ENCODE measurements at places on chromosomes 2 and 18. TPM values are rescaled to one million over a fixed set of nuclear protein-coding genes. Genes with fewer than 3 reads are reported as not detected.

GRCh38 chr18:54828281-54828881, at the start of gene RAB27B:
RAB27B (plus strand) TSS chr18:54828477; CDS start chr18:54877586, 49,109 bp downstream.
- DNase-seq: peak; percentile 78
- H3K4me1 ChIP-seq: peaks cover 9% of the 10 kb centered on the region
- peaks cover 17% of the 10 kb centered on the region for H3K27me3 ChIP-seq
- H3K4me3 ChIP-seq: peak within 1 kb of the TSS; percentile 54

Gene GAD1
- total RNA-seq: 1.3 TPM

- H3K27ac ChIP-seq: no peak overlapping the region
- peaks cover 8% of the 10 kb centered on the region for H3K27me3 ChIP-seq
- peaks cover 2% of the 10 kb centered on the region for H3K36me3 ChIP-seq
- no peak overlapping the region for H3K4me3 ChIP-seq
- H3K4me1 ChIP-seq: no peaks in the 10 kb centered on the region
These were observed 86.6 kb downstream of the TMEM182 start for GRCh38 chr2:102848366-102848839.

Gene HNMT
- total RNA-seq: not detected

GRCh38 chr18:2139691-2140090, 431.6 kb downstream of the METTL4 start:
- no peaks in the 10 kb centered on the region for H3K36me3 ChIP-seq
- no peak for DNase-seq
- no peak overlapping the region for H3K4me3 ChIP-seq
- no peak overlapping the region for H3K27ac ChIP-seq

DNA sequence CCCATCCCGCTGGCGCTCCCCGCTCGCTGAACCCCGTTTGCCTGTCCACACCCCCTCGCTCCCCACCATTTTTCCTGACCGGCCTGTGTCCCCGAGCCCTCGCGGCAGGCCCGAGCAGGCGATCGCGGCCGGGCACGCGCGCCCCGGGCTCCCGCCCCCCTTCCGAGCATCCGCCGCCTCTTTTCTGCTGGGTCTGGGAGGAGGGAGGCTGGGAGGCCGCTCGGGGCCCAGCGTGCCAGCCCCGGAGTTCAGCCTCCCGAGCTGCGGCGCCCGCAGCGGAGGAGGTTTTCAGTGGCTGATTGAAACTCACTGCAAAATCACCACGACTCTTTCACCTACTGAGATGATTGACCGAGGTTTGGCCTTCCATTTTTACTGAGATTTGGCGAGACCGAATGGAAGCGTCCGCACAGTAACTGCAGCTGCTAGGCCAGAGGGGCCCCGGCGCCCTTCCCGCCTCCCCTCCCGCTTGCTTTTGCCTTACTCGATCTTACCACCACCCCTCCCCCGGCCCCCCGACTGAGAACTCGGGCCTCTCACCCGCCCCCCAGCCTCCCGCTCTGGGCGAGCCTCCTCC, 4.8 kb downstream of the SOX11 start:
- DNase-seq: no peak
- H3K4me1 ChIP-seq: peaks cover 8% of the 10 kb centered on the region
- peaks cover 1% of the 10 kb centered on the region for H3K36me3 ChIP-seq
- H3K4me3 ChIP-seq: no peak overlapping the region
- H3K27me3 ChIP-seq: peaks cover 55% of the 10 kb centered on the region
- H3K27ac ChIP-seq: no peak overlapping the region

GRCh38 chr2:65227020-65227455, 593 bp upstream of the ACTR2 start:
- no peaks in the 10 kb centered on the region for H3K27me3 ChIP-seq
- peak; percentile 43 for DNase-seq
- H3K4me1 ChIP-seq: peaks cover 22% of the 10 kb centered on the region
- H3K27ac ChIP-seq: peak overlapping the region; percentile 98
- H3K4me3 ChIP-seq: peak overlapping the region; percentile 99

Measured in activated CD8-positive, alpha-beta T cell treated with anti-CD3 and anti-CD28 coated beads for 36 hours (primary cell).